ENCODE measurements at places on chromosomes 1 and 21.
A peak's percentile ranks its signal among the peaks of the same experiment; 100 is the strongest.

GRCh38 chr21:24428591-24429199 is 1178.6 kb downstream of the MRPL39 start:
- peak; percentile 6 for DNase-seq

- no peak for DNase-seq
Observed at GRCh38 chr1:84122780-84123382, 21.2 kb upstream of the PRKACB start.

DNA sequence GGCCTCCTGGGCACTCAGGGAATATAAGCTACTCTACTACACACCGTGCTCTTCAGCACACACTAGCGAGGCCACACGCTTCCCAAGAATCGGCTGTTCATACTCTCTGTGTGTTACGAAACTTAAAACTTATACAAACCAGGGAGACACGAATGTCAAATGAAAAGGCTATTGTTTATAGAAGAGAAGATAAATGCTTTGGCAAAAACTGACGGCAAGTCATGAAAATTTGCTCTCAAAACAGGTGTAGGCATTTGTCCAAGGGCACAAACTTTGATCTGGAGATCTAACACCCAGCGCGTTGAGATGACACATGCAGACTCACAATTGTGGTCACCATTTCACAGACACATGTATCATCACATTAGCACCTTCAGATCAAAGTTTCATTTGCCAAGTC is 46.1 kb downstream of the USP48 start:
- DNase-seq, result no peak

DNA sequence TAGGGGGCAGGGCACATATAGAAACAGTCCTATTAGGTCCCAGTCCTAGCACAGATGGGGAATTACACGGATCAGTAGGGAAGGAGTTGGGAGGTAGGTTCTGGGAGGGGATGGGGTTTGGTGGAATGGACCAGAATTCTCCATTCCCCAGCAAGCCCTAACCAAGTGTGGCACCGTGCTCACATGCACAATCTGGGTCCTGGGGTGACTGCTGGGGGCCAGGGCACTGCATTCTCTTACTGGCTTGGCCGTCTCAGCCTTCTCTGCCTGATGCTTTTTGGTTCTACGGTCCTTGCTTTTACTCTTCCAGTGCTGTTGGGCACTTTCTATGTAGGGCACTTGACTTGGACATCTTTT is 53.9 kb downstream of the NENF start:
- no peak for DNase-seq

DNA sequence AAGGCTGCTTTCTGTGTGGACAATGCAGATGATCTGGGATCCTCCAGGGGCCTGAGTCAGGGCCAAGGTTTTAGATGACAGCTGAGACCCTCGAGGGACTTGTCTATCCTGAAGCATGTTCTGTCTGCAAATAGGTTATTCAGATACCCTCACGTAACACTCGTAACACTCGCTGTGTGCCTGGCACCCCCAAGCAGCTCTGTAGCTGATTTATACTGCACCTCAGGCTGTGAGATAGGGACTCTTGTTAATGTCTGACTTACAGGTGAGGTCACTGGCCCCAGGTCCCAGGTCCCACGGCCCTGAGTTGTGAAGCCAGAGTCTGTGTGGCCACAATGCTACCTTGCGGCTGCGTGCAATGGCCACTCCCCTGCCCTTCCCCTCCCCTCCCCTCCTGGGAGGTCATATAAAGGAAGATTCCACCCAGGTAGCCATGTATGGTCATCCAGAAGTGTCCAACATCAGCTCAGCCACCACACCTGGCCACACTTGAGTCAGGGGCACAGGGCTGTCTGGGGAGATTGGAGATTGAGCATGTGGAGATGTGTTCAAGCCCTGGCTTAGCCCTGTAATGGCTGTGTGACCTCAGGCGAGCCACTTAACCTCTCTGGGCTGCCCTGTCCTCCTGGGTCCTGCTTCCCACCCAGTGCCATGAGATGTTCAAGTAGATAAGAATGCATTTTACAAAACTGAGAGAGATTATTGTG is 687.7 kb downstream of the MATN1 start:
- no peak for DNase-seq

DNA sequence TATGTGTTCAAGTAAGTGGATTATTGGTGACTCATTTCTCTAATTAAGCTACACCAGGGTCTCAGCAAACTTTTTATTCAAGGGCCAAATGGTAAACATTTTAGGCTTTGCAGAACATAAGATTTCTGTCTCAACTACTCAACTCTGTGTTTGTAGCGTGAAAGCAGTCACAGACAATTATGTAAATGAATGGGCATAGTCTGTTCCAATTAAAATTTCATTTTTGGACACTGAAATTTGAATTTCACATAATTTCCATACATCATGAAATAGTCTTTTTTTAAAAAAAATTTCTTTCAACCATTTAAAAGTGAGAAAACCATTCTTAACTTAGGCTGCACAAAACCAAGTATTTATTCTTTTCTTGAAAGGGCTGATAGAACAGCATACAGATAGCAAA is 50.1 kb downstream of the IL23R start:
- DNase-seq, result no peak

GRCh38 chr1:153429266-153430165 is 13.2 kb downstream of the S100A7A start:
- no peak for DNase-seq

DNA sequence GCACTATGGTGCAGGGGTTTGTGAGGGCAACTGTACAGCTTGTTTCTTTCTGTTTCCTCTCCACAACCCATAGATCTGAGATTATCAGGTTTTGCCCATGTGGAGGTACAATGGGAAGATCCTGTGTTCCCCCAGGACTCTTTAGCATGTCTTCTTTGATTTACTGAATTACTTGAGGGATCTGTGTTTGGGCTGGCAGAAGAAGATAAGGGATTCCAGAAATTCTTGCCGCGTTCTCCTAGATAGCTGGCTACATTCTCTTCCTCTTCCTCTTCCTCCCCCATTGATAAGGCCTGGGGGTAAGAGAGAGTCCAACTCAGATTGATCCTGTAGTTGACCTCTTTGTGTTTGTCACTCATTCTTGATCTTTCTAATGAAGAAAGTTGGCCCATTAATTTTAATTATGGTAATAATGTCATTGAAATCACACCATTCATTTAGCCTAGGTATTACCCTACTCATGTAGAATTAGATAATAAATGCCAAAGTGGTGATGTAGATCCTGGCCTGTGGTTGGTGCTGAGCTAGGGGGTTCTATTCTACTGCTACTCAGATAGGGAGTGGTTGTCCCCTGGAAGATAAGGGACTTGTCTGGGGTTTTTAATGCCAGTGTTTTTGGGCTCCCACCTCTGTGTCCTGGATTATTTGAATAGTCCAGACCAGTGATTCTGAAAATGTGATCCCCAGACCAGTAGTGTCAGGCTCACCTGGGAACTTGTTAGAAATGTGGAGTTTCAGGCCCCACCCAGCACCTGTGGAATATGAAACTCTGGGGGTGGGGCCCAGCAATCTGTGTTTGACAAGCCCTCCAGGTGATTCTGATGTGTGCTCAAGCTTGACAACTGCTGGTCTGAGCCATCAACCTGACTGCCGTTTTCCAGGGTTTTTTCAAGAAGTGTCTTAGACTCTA is 122.2 kb downstream of the NOS1AP start:
- no peak for DNase-seq

- DNase-seq, result no peak
Observed at GRCh38 chr1:243831463-243831862, 18.6 kb downstream of the AKT3 start.

DNA sequence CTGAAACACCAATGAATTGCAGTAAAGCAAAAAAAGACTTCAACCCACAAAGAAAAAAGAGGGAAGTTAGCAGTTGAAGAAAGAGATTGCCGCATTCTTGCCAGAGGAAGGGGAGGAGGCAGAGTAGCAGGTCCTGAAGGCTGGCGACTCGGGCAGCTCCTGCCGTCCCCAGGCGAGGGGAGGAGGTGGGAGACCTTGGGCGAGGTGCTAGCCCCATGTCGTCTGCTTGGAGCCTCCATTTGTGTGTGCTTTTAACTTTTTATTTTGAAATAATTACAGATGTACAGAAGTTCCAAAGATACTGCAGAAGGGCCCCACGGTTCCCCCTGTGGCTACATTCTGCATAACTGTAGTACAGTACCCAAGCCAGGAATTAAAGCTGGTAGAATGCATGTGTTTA is 6.7 kb downstream of the TRPM2 start:
- no peak for DNase-seq

GRCh38 chr1:115727706-115728249 is 40.7 kb downstream of the CASQ2 start:
- no peak for DNase-seq

GRCh38 chr1:54121482-54122134 is 31.2 kb downstream of the CDCP2 start:
- DNase-seq, result no peak

GRCh38 chr1:172473302-172473701 is 29.4 kb upstream of the PIGC start:
- no peak for DNase-seq

- DNase-seq, result no peak
Observed at GRCh38 chr21:44085491-44086321, 21.5 kb upstream of the PWP2 start.

- no peak for DNase-seq
Observed at GRCh38 chr1:190168893-190169280, 308.8 kb downstream of the BRINP3 start.

- DNase-seq, result no peak
Observed at GRCh38 chr1:202367271-202367670, 18.8 kb downstream of the PPP1R12B start.

DNA sequence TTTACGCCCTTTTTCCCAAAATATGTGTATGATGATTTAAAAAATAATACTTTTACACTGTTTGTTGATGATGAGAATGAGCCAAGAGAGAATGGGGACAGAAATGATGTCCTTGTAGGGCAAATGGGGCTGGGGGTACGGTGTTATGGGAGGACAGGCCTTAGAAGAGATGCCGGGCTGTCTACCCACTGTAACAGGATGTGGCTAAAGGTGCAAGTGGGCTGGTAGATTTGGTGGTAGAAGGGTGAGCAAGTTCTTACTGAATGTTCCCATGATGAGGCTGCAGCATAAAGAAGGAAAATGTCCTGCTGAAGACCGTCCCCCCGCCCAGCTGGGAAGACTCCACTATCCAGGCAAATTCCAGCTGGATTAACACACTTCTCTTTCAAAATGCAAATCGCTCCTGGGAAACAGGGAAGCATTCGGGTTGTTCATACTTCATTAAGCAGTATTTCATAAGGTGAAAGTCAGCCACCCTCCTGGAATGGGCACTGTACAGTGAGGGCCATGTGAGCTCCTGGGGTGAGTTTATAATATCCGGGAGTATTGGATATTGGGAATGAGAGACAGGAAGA is 14.0 kb downstream of the GPA33 start:
- DNase-seq, result peak; percentile 16

DNA sequence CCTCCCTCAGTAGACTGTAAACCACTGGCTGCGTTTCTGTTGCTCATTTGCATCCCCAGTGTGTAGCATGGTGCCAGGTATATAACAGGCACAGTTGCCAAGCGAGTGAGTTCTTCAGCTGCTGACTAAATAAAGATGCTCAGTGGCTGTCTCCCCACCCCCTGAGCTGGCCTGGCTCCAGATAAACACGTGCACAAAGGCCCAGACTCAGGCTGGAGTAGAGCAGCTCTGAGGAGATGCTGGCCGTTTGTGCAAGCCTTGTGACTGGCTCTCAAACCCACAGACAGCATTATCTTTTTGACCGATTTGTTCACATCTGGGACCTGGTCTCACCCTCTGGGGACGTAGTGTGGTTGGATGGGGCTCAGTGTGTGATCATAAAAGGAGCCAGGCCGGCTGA is 7.1 kb downstream of the CHRNB2 start:
- DNase-seq, result no peak

GRCh38 chr1:20466273-20466672 is 19.7 kb downstream of the CAMK2N1 start:
- DNase-seq, result peak; percentile 68

DNA sequence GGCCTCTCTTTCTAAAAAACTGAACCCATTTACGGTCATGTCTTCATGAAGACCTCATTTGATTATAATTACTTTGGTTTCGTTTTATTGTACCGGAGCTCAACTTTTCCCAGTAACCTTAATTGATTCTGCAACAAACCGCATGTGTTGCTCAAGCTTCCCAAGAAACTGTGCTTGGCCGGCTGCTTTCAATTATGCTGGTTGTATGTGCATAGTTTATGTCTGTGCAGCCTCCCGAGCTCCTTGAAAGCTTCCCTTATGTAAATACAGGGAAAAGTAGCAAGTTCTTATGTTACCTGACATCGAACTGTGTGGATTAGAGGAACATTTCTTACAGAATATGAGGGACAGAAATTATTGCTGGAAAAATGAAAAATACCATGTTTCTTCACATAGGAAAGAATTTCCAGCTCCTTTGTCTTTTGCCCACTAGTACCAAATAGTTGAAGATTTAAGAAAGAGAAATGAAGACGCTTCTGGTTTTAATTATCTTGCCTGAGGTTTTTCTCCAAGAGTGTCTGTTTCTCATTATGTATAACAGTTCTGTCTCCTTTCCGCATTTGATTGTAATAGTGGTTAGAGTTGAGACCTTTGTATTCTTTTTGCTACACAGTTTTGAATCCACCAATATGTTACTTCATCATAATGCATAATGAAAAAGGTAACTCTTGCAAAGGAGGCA is 2.1 kb downstream of the VCAM1 start:
- DNase-seq, result no peak

DNA sequence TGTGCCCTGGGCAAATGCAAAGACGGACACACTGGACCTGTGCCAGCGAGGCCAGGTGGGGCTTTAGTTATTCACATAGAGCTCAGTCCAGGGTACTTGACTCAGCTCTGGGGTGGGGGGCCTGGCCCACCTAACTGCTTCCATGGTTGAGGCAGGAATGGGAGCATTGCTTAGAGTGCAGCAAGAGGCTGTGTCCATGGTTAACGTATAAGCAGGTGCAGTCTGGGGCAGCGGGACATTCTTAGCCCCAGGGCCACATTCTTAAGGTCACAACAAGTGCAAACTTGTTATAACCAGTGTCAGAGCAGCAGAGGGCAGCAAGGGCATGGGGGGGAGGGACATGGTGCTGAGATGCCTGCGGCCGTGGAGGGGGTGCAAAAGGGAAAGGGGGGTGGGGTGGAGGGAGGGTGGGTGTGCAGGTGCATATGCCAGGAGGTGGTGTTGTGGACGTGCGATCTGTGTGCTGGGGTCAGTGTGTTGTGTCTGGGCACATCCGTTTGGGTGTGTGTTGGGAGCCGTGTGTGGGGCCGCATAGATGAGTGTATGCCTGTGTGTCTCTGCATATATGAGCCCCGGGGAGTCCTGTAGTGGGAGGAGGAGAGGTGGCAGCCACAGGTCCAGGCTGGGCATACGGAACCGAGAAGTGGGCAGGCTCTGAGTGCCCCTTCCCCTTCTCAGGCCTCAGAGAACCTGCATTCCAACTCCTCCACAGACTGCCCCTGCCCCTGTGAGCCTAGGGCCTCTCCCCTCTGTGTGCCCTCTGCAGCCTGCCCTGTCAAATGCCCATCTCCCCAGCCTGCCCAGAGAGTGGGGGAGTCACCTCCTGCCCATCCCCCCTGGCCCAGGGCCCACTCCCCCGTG is 8.4 kb downstream of the KCNJ10 start:
- no peak for DNase-seq

DNA sequence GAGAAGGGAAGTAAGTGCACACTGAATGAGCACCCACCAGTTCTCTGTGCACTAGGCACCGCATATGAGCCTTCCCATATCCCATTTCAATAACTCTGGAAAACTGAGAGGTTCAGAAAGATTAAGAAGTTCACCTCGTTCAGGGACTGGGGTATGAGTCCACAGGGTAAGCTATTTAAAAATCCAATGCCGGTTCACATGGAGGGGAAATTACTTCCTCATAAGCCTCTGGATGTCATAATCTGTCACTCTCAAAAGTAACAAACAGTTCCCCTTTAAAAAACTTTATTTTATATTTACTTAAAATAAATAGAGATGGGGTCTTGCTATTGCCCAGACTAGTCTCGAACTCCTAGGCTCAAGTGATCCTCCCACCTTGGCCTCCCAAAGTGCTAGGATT is 1.9 kb downstream of the OR2B11 start:
- DNase-seq, result no peak

- no peak for DNase-seq
Observed at GRCh38 chr1:218259800-218260199, 25.3 kb upstream of the RRP15 start.

All from NK-92 treated with Interleukin-12 subunit alpha and Interleukin-12 subunit beta, amount 100 ng/mL, for 24 hours (cell line).